ENCODE measurements at places on chromosomes 11 and 22.

- DNase-seq = no peak
These were observed 256.3 kb downstream of the BRD1 start for GRCh38 chr22:49571326-49571725.

- no peak for DNase-seq
These were observed 19.8 kb downstream of the SAMM50 start for GRCh38 chr22:43975041-43975440.

DNA sequence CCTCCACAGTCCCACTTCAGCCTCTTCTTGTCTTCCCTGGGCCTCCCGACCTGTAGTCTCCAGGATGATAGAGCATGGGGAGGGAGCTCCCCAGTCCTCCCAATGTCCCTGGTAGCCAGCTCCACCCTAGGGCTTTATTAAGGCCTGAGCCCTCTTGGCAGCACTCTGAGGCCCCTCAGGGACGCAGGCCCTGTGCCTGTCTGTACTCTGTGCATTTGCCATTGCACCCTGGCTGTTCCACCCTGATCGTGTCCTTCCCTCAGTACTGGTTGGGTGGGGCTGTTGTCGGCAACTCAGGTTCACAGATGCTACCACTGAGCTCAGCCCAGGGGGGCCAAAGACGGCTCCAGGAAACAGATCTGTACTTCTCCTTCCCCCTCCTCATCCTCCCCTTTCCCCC lies 7.2 kb downstream of the SSTR3 start:
- no peak for DNase-seq

DNA sequence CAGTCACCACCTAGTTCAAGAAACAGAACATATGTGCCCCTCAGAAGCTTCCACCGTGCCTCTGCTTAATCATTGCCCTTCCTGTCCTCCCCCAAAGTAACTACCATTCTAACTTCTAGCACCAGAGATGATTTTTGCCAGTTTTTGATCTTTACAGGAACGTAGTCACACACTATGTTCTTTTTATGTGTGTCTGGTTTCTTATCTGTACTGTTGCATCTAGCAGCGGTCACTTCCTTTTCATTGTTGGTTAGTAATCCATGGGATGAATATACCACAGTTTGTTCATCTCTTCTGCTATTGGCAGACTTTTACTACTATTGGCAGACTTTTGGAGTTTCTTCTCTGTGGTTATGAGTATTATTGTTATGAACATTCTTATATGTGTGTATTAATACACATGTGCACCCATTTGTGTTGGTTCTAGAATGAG lies 34.6 kb downstream of the SPECC1L start:
- no peak for DNase-seq

GRCh38 chr11:3044004-3044403 lies 13.2 kb downstream of the CARS1 start:
- no peak for DNase-seq

GRCh38 chr11:26297189-26297975 lies 34.5 kb upstream of the ANO3 start:
- DNase-seq = peak; percentile 26
